ENCODE measurements at places on chromosomes 1 and 21. TPM values are rescaled to one million over a fixed set of nuclear protein-coding genes. Genes with fewer than 3 reads are reported as not detected.
A peak's percentile ranks its signal among the peaks of the same experiment; 100 is the strongest.

ADAM30 gene
- total RNA-seq, result not detected

CELA3B gene
- not detected for total RNA-seq

GJA5 gene
- 2.1 TPM for total RNA-seq

XCL1 gene
- not detected for total RNA-seq

GSTM5 gene
- 10.6 TPM for total RNA-seq

BNIPL gene
- total RNA-seq, result 0.54 TPM

TNFRSF4 gene
- total RNA-seq, result not detected

DNA sequence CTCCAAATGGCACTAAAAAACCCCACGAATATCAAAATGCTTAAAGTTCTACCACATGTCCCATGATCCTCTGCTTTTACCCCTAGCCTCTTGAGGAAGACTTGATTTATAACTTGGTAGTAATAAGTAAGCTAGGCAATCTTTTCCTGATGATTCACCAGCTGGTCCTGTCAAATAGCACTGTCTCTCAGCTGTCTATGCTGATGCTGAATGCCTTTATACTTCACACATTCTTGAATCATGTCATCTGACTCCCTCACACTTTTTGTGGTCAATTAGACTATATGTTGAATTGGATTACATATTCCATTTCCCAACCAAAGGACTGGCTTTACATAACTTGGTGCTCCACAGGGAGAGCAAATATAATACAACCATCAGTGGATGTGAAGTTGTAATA is 16.6 kb downstream of the C21orf91 start:
- no peak for DNase-seq

GRCh38 chr1:9080705-9081291 is 11.4 kb upstream of the SLC2A5 start:
- DNase-seq, result no peak

GRCh38 chr1:10185759-10186158 is 24.6 kb upstream of the KIF1B start:
- no peak for DNase-seq

DNA sequence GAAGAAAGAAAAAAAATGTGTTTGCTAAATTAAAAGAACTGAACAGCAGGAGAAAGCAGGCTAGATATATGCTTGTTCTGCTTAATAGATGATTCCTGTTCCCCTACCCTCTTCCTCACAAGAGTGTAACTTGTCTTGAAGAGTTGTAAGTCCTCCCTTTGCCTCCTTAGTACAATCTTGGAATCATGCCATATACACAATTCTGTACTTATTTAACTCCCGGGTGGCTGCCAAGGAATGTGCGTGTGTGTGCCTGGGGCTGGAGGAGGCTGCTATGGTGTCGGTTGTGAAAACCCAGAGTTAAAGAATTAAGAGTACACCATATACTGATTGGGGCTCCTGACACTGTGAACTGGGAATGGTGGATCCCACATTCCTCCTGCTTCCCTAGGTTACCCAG is 194.2 kb downstream of the SIPA1L2 start:
- DNase-seq, result no peak

DNA sequence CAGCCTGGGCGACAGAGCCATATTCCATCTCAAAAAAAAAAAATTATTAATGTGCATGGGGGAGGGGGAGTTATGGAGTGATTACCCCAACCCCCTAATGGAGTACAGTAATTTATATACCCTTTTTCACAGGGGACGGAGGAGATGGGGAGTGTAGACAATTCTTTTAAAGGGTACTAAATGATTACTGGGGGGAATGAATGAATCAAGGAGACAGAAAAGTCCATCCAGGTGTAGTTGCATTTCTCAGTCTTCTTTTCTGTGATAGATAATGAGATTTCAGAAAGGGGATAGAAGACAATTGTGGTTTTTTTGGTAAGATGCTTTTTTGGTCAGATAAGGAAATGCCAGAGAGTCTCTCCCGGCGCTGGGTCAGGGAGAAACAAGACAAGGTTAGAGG is 13.0 kb downstream of the OSBPL9 start:
- DNase-seq, result no peak

- DNase-seq, result no peak
Observed at GRCh38 chr1:16204216-16204615, 8.2 kb downstream of the ARHGEF19 start.

DNA sequence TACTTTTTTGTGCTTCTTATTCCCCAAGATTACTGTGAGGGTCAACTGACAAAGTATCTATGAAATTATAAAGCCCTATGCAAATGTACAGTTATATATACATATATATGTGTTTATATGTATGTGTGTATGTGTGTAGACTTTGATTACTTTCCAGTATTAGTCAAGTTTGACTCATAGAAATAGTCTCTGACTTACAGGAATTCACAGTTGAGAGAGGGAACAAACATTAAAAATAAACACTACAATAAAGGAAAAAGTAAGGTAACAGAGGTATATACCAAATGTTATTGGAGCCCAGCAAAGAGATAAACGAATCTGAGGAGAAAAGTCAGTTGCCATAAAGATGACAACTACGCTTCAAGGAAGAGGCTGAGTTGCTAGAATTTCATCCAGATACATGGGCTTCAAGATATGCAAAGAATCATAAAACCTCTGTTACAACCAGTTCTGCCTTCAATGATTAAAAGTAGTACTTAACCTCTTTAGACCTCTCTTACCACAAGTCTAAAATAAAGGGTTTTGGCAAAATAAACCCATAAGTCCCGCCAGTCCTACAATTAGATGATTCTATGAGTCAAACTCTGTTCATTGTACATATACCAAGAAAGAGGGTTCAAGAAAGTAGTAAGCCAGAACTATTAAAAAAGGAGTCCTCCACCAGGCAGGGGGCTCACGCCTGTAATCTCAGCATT is 7.2 kb downstream of the IFT25 start:
- no peak for DNase-seq

- no peak for DNase-seq
Observed at GRCh38 chr1:37731312-37732019, 33.5 kb downstream of the EPHA10 start.

DNA sequence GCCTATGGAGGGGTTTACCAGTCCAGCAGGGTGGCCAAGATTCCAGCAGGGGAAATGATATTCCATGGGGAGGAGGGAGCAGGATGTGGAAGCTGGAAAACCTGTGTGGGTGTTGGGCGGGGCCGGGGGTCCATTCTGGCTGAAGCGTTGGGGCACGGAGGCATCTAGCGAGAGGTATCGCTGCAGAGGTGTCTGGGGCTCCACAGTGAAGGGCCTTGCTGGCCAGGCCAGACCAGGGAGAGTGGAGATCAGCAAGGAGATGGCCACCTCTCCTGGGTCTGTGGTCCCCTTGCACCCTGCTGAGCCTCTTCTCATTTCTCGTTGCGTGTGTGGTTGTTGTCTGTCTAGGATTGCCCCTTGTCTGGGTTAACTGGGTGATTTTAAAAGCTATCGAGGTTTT is 6.2 kb downstream of the COQ8A start:
- no peak for DNase-seq

DNA sequence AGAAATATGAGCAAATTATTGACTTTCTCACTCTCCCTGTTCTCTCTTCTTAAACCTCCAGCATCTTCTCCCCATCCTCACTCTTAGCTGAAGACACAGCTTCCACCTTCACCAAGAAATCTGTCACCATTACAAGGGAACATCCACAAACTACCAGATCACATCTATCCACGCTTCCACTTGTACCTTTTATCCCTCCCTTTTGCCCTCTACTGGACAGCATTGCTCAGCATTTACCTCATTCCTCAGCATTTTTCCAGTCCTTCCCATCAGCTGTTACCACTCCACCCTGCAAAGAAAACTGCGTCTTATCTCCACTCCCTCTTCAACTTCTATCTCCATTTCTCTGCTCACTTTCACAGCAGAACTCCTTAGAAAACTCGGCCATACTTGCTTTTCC is 42.6 kb downstream of the KCNJ6 start:
- no peak for DNase-seq

DNA sequence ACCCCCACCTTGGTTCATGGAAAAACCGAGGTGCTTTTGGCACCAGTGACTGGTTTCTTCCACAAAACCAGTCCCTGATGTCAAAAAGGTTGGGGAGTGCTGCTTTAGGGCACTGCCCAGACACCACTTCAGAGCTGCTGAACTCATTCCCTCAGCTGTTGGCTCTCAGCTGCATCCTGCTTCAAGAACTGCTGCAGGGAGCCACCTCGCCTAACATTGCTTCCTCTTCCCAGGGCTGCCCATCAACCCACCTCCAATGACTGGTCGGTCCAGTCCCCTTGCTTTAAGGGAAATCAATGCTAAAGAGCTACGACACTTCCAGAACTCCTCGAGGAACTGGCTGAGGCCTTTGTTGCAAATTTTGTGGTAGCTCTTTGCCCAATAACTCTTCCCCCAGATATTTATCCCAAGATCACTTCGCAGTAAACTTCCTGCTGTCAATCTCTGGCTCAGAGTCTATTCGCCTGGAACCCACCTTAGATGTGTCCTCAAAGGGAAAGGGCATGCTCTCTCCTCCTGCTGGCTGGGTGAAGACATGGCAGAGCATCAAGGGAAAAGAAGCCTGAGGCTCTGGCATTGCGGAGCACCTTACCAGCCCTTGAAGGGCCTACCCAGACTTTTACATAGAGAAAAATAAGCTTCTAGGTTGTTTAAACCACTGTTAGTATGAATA is 29.0 kb downstream of the C1orf52 start:
- DNase-seq, result no peak

DNA sequence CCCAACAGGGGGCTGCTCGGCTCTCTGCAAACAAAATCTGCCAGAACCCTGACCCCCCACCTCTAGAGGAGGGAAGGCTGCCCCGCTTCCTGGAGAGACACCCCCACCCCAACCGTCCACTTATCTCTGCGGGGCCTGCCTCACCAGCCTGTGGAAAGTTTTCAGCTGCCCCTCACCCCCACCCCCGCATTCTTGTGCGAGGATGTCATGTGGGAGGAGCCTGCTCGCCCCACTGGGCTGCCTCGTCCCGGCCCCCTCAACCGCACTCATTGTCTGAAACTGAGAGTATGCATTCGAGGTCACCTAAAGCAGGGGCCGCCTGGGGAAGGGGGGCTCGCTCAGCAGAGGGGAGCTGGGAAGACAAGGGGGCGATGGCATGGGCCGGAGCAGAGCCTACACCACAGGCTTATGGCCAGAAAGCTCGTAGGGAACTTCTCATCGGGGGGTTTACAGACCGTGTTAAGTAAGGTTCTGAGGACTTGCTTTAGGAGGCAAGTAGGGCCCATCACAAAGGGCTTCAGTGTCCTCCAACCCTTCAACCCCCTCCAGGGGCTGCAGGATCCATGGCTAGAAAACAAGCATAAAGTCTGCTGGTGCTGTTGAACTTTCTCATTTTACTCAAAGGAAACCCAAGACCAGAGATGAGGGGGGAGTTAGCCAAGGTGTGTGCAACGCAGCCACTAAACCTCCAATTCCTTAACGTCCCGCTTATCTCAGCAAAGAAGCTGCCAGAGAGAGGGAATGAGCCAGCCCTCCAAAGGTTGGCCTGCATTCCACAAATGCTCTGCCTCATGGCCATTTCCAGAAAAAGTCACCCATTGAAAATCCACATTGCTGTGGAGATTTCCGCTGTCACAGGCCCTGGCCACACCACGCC is 9.4 kb downstream of the EPHA2 start:
- DNase-seq, result no peak

- no peak for DNase-seq
Observed at GRCh38 chr1:204278251-204278650, 64.5 kb upstream of the GOLT1A start.

- DNase-seq, result peak; percentile 78
Observed at GRCh38 chr1:10210841-10211804, 753 bp downstream of the KIF1B start.

GRCh38 chr1:233530665-233531386 is 83.1 kb upstream of the KCNK1 start:
- no peak for DNase-seq

DNA sequence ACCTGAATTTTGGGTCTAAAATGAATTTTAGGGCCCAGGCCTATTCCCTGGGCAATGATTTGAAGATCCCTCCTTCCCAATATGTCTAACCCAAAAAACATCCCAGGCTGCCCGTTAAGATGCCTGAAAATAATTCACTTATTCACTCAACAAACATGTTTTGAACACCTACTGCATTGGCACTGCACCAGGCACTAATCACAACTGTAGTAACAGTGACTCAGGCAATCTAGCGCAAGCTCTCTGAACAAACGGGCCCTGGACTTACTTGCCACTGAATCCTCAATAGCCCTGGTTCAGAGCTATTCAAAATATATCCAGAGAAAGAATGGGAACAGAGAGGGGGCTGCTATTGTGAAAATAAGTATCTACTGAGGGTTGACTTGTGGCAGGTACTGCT is 4.2 kb downstream of the CD244 start:
- DNase-seq, result no peak
